Stimulated activated CD8-positive, alpha-beta memory T cell treated with anti-CD3 and anti-CD28 coated beads, Interleukin-15, amount 100 ng/mL, for 4 hours (primary cell): ENCODE measurements at places on chromosomes 6 and 20.

- DNase-seq: no peak
Observed at GRCh38 chr6:107645740-107646139, 155.8 kb downstream of the SOBP start.

- DNase-seq: no peak
Observed at GRCh38 chr6:116667623-116668022, 943 bp downstream of the ZUP1 start.

DNA sequence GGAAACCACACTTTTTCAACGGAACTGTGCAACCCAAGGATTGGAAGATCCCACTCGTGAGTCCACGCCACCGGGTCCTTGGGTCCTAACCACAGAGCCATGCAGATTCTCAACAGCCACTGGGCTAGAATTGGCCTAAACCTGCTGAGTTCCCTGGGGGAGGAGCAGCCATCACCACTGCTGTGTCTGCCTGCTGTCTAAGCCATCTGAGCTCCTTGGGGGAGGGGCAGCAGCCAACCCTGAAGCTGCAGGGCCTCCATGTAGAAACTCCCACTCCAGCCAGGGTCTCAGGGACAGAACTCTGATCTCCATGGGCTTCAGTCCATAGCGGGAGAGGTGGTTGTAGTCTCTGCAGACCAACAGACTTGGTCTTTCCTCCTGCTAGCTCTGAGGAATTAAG, 154.6 kb upstream of the VGLL2 start:
- no peak for DNase-seq

- DNase-seq: no peak
Observed at GRCh38 chr6:126640356-126640755, 300.4 kb downstream of the CENPW start.

GRCh38 chr6:116492331-116493067, 18.9 kb upstream of the CALHM5 start:
- no peak for DNase-seq

DNA sequence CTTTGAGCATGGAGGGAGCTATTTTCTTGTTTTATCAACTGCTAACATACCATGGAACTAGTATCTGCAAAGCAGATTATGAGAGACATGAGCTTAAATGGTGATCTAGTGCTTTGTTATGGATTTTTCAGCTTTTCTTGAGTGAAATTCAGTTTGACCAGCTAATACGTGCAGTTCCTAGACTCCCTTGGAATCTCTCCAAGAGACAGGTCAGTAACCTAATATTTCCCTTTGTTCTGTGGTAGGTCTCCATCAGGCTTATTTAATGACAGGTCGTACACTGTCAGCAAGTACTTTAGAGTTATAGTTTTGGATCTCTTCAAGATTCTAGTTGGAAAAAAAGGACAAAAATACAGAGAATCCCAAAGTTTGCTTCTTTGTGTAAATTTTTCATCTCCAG, 43.9 kb downstream of the HDAC2 start:
- DNase-seq: no peak

- DNase-seq: no peak
Observed at GRCh38 chr6:31889331-31889972, 8.0 kb downstream of the EHMT2 start.

DNA sequence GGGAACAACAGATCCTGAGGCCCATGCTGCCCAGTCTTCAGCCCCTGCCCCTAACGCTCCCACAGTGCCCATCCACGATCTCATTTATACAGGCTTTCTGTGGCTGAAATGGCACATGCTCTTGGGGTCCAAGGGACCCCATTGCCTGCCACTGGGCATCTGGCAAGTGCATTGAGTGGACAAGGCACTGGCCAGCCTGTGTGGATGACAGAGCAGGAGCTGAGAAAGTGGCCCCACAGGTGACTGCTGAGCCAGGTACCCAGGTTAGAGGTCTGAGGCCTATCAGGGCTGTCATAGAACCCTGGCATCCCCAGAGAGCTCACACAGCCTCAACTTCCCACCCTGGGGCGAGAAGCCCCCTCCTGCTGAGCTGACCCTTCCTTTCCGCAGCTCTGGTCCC, 86.0 kb upstream of the NXT1 start:
- DNase-seq: no peak

GRCh38 chr20:53774461-53775203, 181.0 kb upstream of the ZNF217 start:
- no peak for DNase-seq

- DNase-seq: no peak
Observed at GRCh38 chr6:166959911-166960608, 3.7 kb upstream of the RNASET2 start.

DNA sequence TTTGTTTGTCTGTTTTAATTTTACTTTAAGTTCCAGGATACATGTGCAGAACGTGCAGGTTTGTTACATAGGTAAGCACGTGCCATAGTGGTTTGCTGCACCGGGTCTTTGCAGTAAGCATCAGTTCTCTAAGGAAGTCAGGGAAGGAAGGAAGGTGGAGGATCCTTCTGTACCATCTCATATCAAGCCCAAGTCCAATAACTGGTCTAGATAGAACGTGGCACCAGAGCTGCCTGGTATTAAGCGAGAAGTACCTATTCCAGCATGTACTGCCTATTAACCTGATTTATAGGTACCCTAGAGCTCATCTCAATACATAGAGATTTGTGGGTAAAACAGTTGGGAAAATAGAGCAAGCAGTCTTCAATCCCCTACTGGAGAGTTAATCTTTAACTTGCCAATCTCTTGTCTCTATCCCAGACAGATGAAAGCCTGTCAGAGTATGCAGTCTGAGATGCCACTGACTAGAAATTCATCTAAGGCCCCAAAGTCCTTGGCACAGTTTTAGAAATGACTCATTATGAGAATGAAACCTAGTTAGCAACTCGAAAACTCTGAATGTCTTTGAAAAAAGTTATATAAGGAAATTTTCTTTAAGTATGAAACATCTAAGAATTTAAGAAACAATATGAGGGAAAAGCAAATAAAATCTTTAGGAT, 144.9 kb downstream of the TFAP2A start:
- DNase-seq: no peak

DNA sequence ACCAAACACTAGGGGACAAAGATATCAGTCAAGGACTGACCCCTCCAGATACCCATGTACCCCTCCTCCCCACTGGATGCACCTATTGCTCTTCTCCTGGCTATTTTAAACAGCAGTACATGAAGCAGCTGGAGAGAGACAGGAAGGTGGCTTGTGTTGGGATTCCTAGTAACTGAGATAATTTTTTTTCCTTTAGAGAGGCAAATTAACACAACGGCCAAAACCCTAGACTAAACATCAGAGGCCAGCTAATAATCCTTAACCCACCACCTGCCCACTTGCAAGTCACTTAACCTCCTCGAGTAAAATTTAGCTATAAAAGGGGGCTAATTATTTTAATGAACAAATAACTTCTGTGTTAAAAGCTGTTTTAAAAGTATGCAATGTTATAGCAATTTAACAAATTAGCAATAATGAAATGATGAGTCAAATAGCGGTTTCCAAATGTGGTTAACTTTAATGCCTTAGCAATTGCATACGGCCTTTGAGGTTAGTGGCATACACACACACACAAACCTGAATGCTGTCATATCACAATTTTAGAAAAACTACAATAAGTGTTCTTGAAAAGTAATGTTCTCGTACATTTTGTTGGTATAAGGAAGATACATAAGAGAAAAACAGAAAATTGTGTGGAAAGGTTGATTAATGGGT, 151.7 kb downstream of the FRK start:
- DNase-seq: no peak

DNA sequence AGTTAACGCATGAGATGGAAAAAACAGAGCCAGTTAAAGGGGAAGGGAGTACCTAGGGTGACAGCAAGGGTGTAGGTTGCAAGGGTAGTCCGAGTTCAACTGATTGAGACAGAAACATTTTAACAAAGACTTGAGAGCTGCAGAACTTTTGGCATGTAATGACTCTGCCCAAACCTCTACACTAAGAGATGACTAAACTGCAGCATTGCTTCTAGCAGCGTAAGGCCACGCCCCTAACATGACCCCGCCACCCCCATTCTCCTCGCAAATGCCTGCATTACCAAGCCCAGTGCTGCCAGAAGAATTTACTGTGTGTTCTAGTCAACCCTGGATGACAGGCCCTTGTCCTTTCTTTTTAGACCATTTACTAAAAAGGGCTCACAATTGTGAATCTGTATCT, 6.3 kb upstream of the HINT3 start:
- DNase-seq: no peak

DNA sequence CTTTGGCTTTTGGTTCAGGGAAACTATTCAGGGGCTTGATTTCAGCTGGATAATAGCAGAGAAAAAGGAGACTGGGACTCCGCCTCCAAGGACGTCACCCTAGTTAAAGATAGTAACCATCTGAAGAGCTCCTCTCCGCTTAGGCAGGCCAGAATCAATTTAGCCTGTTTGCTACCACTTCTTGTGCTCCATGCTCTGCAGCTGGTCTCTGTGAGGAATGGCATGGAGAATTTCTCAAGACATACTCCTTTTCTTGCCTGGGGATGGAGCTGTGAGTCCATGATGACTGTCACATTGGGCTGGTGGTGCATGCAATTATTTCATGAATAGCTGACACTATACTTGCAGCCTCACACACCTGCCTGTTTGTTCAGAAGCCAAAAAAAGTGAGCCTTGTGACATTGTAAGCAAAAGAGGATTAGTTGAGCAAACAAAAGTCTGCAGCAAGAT, 61.4 kb downstream of the TXLNB start:
- no peak for DNase-seq

DNA sequence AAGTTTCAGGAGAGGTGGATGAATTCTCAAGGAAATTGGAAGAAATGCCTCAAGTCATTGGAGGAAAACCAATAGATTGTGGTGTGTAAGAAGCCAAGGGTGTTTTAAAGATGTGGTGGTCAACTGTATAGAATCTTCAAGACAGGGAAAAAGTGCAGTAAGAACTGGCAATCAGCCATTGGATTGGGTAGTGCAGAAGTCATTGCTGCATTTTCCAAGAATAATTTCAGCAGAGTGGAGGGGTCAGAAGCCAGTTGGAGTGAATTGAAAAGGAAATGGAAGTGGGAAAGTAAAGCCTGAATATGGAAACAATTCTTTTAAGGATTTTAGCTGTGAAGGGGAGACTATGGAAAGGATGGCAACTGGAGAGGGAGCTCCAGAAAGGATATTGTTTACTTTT, 128.2 kb upstream of the TMEM170B start:
- DNase-seq: no peak
